ENCODE measurements at places on chromosomes 16 and 17.

DNA sequence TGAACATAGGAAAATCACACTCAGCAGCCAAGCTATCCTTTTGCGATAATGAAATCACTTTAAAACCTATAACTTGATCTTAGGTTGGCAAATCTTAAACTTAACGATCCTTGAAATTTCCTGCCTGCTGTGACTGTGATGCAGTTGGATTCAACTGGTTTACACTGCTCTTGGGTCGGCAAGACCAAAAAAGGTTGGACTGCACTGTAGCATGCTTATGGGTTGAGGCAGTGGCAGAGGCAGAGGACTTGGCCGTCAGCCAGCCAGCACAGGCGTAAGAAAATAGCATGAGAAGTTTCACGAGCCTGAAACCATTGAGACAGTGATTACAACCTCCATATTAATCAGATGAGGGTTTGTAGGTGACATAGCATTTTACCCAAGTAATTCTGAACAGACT, 21.4 kb downstream of the WSB1 start:
- no peak for DNase-seq

GRCh38 chr17:74430385-74430705, 1.5 kb upstream of the GPRC5C start:
- DNase-seq = no peak

GRCh38 chr16:31215287-31216162, 1.4 kb downstream of the PYDC1 start:
- no peak for DNase-seq

- no peak for DNase-seq
These were observed 5.3 kb downstream of the IFI35 start for GRCh38 chr17:43011728-43012472.

DNA sequence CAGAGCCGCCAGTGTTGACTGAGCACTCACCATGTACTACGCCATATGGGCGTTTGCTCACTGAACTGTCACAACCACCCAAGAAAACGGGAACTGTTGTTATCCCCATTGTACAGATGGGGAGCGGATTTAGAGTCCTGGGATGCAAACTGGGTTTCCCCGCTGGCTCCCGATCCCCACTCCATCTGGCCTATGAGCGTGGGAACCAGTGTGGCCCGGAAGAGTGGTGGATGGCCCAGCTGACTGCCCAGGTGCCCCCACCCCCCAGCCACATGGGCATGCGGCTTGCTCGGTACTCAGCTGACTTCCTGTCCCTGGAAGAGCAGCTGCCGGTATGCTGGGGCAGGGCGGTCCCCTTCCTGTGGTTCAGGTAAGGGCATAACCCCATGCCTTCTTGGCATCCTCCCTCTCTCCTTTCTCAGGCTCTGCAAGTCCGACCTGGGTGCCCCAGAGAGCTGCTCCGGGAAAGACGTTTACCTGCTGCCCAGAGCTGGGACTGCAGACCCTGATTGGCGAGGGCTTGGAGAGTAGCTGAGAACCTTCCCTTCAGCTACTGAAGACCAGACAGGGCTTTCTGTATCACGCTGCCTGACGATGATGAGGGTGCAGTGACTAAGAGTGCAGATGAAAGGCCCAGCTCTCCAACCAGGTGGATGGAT, 16.2 kb downstream of the SOCS3 start:
- DNase-seq = no peak

- no peak for DNase-seq
These were observed 113.2 kb downstream of the PRKCB start for GRCh38 chr16:23948949-23949411.

GRCh38 chr16:12573300-12573699, 230.4 kb downstream of the CPPED1 start:
- DNase-seq = no peak

- DNase-seq = no peak
These were observed 6.8 kb downstream of the KRT37 start for GRCh38 chr17:41417576-41418015.

- no peak for DNase-seq
These were observed 1.5 kb downstream of the PIEZO1 start for GRCh38 chr16:88783391-88784073.

DNA sequence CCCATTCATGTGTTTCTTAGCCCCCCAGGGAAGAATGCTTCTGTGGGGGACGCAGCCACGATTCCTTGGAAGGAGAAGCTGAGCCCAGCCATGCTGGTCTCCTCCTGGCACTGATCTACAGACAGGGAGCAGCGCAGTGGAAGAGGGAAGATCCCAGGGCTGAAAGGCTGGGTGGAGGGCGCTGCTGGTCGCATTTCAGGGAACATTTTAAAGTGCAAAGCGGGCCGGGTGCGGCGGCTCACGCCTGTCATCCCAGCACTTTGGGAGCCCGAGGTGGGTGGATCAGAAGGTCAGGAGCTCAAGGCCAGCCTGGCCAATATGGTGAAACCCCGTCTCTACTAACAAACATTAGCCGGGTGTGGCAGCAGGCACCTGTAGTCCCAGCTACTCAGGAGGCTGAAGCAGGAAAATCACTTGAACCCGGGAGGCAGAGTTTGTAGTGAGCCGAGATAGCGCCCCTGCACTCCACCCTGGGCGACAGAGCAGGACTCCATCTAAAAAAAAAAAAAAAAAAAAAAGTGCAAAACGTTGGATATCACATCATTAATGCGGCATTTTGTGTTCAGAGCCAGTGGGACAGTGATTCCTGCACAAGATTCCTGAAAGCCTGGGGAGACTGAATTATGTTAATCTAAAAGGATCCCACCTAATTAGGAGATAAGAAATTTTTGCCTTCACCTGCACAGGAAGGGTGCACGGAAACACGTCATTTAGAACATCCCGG, 558 bp upstream of the CHMP6 start:
- no peak for DNase-seq

- DNase-seq = peak; percentile 63
These were observed 2.9 kb downstream of the C17orf58 start for GRCh38 chr17:67993153-67993997.

GRCh38 chr17:71632328-71632727, 488.5 kb upstream of the SOX9 start:
- DNase-seq = no peak

- no peak for DNase-seq
These were observed 40.6 kb upstream of the CDH5 start for GRCh38 chr16:66325717-66326376.

- DNase-seq = peak; percentile 32
These were observed 102.5 kb downstream of the MRM1 start for GRCh38 chr17:36703860-36704266.

DNA sequence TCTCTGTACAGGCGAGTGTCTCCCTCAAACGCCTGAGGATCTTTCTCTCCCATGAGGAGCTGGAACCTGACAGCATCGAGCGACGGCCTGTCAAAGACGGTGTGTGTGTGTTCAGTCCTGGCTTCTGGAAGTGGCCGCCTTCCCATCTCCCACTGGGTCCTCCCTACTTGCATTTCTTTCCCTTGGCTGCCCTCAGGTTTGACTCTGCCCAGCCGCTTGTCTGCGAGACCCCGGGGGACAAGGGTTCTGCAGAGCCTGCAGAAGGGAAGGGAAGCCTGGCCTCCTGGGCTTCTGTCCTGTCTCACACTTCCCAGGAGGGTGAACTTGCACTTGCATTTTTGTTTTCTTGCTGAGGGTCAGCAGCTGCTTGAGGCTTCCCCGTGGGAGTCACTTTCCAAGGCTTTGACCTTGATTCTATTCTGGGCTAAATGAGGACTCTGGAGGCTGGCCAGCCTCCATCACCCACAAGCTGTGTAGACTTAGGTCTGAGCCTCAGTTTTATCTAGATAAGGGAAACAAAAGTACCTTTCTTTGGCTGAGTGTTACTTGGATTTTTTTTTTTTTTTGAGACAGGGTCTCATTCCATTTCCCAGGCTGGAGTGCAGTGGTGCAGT, 122.3 kb downstream of the ABCC1 start:
- DNase-seq = no peak

- no peak for DNase-seq
These were observed 8.5 kb downstream of the KIF19 start for GRCh38 chr17:74334393-74335039.

DNA sequence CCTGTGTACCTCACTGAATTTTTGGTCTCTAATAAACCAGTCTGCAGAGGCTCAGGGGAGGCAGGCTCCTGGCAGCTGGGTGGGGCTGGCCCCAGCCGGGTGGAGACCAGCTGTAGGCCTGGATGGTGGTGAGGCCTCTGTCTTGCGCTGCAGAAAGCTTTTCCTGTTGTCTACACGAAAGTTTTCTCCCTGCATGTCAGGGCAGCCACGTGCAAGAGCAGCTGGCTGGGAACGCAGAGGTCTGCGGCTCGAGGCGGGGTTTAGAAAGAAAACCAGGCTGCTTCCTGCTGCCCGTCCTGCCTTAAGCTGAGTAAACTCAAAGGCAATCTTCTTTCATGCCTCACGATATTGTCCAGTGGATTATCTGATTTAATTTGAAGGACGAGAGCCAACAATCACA, 2.4 kb downstream of the SERPINF1 start:
- DNase-seq = peak; percentile 18

- DNase-seq = no peak
These were observed 8.0 kb downstream of the PDF start for GRCh38 chr16:69322343-69322742.

GRCh38 chr16:84360170-84360569, 8.2 kb upstream of the ATP2C2 start:
- peak; percentile 11 for DNase-seq

GRCh38 chr17:9696279-9697044, 51.1 kb downstream of the USP43 start:
- DNase-seq = no peak

DNA sequence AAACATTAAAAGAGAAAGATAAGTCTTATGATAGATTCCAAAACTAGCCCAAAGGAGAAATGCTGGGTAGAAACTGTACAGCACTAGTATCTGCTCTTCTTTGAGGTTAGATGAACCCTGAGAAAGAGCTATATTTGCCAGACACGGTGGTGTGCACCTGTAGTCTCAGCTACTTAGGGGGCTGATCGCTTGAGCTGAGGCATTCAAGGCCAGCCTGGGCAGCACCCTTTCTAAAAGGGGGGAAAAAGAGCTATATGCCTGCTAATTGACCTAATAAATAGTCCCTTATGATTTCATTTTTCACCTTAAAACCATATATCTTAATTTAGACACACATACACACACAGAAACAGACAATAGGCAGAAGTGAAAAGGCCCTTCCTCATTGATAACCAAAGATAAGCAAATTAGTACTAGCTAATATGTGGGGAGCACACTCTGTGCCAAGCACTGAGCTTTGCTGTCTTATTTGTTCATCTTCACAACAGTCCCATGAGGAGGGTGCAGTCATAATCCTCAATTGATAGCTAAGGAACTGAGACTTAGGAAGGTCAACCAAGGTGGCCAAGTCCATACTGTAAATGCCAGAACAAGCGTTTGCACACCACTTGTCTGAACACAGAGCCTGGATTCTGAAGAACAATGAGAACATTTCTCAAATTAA, 56.6 kb upstream of the NLK start:
- DNase-seq = no peak

DNA sequence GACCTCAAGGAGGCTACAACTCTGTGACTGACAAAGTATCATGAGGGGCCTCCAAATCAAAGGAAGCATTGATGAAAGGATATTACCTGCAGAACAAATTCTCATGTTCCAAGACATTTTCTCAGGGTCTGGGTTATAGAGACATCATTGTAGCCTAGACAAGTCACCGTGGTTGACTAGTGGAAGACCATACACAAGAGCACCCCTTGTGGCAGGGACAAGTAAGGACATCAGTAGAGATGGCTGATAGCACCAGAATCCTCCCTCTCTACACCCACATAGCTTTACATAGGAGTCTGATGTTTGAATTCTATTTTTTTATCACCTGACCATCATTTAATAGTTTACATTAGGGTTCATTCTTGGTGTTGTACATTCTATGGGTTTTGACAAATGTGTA, 32.5 kb upstream of the CDH8 start:
- no peak for DNase-seq

- DNase-seq = no peak
These were observed 30.2 kb downstream of the TENT4B start for GRCh38 chr16:50183316-50183715.

GRCh38 chr17:72691017-72691416, 401.5 kb downstream of the SLC39A11 start:
- no peak for DNase-seq

GRCh38 chr16:51024703-51025102, 126.4 kb downstream of the SALL1 start:
- no peak for DNase-seq

DNA sequence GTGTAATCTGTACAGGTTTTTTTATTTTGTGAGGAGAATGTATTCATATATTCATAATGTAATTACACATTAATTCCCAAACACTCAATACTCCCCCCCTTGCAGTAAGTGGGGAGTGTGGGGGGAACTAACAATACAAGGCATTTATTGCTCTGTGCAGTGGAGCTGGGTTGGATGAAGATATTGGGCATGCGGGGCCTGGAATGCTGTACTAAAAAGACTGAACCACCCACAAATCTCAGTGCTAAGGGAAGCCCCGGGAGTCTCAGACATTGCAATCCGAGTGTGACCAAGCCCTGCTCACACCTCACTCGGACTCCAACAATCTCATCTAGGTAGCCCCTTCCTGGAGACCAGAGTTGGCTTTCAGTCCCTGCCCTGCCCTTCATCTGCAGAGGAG, 6.0 kb downstream of the PLLP start:
- no peak for DNase-seq

DNA sequence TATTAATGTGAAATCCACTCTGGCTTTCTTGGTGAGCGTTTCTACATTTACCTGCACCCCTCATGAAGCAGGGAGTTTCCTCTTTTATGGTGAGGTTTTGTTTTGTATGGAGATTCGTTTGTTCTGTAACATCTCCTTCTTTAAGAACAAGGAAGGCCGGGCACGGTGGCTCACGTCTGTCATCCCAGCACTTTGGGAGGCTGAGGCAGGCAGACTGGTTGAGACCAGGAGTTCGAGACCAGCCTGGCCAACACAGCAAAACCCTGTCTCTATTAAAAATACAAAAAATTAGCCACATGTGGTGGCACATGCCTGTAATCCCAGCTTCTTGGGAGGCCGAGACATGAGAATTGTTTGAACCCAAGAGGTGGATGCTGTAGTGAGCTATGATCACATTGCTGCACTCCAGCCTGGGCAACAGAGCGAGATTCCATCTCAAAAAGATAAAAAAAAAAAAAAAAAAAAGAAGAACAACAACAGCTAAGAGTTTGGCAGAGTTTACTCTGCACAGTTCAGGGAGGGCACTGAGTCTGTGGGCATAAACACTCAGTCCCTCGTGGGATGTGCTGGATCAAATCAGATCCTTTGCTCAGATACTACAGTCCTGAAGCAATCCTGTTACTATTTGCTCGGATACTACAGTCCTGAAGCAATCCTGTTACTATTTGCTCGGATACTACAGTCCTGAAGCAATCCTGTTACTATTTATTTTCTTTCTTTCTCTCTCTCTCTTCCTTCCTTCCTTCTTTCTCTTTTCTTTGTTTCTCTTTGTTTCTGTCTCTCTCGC, 28.9 kb downstream of the ADCY9 start:
- DNase-seq = no peak

- DNase-seq = no peak
These were observed 14.2 kb upstream of the SLC6A2 start for GRCh38 chr16:55641430-55642056.

DNA sequence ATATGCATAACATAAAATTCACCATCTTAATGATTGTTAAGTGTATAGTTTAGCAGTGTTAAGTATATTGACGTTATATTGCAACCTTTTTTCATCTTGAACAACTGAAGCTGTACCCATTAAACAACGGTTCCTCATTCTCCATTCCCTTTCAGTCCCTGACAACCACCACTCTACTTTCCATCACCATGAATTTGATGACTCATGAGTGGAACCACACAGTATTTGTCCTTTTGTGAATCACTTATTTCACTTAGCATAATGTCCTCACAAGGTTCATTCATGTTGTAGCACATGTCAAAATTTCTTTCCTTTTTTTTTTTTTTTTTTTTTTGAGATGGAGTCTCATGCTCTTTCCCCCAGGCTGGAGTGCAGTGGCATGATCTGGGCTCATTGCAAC, 46.0 kb downstream of the HOXB1 start:
- no peak for DNase-seq

- DNase-seq = no peak
These were observed 73.8 kb downstream of the RBFOX3 start for GRCh38 chr17:79537061-79537460.

Measured in activated CD4-positive, alpha-beta T cell treated with anti-CD3 and anti-CD28 coated beads for 24 hours (primary cell).